Stimulated activated CD8-positive, alpha-beta memory T cell treated with anti-CD3 and anti-CD28 coated beads, Interleukin-7, amount 100 ng/mL, for 48 hours (primary cell): ENCODE measurements at places on chromosomes 12 and 14.

DNA sequence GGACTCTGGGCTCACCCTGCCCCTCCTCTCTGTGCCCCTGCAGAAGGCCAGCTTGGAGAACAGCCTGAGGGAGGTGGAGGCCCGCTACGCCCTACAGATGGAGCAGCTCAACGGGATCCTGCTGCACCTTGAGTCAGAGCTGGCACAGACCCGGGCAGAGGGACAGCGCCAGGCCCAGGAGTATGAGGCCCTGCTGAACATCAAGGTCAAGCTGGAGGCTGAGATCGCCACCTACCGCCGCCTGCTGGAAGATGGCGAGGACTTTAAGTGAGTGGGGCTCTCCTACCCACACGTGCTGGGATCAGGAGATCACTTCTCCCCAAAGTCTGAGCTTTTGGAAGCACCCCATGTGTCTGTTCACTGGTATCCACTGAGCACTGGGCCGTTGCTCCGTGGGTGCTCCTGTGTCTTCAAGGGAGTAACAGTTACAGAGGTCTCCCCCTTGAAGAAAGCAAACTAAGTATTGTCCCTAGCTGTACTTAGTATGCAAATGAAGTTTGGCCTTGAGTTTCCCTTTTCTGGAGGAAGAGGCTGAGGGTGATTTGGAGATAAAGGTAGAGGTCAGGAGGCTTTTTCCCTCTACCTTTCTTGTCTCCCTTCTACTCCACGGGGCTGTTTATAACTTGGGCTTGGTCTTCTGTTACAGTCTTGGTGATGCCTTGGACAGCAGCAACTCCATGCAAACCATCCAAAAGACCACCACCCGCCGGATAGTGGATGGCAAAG is 3.3 kb downstream of the KRT18 start:
- DNase-seq, result no peak

DNA sequence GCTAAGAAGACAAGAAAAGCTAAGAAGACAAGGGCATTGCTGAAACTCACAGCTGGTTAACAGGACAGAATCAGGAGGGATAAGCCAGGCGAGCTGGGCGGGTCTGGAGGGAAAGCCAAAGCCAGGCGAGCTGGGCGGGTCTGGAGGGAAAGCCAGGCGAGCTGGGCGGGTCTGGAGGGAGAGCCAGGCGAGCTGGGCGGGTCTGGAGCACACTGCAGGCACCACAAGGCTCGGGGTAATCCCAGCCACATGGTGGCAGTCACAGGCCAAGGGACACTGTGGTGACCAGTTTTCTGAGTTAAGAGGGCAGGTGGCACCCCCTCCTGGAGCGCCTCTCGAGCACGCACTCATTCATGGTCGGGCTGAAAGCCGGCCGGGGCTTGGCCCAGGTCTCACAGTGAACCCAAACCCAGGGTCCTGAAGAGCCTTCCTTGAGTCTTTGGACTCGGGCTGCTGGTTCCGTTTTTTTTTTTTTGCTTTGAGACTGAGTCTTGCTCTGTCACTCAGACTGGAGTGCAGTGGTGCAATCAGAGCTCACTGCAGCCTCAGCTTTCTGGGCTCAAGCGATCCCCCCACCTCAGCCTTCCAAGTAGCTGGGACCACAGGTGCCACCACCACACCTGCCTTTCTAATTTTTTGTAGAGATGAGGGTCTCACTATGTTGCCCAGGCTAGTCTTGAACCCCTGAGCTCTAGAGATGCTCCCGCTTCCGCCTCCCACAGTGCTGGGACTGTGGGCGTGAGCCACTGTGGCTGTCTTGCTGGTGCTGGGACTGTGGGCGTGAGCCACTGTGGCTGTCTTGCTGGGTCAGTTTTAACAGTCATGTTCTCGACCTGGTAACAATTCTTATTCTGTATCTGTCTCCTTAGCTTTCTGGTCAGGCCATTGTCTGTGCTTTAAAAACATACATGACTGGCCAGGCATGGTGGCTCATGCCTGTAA is 40.2 kb downstream of the HSP90AA1 start:
- peak; percentile 6 for DNase-seq

DNA sequence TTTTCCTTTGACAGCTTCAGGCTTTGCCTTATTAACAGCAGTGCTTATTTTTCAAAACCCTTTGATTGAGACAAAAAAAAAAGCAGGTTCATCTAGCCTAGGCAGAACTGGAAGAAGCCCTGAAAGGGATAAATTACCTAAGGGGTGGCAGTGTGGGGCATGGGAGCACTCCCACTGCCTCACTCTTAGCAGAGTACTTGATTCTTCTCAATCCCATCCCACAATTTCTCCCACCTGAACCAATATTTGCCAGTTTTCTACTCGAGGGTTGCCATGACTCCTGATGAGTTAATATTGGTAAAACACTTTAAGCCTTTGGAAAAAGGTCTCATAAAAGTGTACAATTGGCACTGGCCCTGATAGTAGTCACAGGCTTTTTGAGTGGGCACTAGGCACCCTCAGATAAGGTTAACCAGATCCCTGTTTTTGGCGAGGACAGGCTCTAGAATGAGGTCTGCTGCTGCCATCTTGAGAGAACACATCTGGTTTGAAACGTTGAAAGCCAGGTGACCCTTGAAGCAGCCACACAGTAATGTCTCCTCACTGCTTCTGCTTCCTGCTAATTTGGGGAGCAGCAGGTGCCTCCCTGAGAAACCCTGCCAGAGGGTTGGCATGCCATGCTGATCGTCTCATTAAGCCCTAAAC is 320.0 kb downstream of the RAD51B start:
- no peak for DNase-seq

GRCh38 chr12:68667291-68667690 is 19.5 kb upstream of the NUP107 start:
- DNase-seq, result no peak

DNA sequence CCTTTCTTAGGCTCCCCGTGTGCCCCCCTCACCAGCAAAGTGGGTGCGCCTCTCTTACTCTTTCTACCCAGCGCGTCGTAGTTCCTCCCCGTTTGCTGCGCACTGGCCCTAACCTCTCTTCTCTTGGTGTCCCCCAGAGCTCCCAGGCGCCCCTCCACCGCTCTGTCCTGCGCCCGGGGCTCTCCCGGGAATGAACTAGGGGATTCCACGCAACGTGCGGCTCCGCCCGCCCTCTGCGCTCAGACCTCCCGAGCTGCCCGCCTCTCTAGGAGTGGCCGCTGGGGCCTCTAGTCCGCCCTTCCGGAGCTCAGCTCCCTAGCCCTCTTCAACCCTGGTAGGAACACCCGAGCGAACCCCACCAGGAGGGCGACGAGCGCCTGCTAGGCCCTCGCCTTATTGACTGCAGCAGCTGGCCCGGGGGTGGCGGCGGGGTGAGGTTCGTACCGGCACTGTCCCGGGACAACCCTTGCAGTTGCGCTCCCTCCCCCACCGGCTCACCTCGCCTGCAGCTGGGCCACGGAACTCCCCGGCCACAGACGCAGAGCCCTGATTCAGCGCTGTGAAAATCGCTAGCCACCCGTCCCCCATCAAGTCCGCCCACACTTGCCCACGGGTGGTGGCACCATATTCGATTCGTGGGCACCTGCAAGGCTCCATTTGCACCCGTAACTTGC is 1.3 kb downstream of the TMEM233 start:
- no peak for DNase-seq

DNA sequence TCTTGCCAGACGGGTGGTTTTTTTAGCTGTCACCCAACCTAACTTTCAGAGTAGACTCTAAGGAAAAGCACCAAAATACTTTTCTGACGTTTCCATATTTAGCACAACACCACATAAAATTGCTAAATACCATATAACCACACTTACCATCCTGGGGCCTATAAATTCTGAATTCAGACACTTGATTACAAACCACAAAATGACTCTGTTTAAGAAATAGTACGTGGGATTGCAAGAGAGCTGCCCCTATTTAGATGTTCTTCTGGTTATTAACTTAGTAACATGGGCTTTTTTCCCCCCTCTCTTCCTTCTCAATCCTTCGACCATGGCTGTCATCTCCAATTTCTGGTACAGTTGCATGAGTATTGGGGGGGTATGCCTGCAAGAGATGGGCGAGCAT is 287.7 kb downstream of the BMP4 start:
- DNase-seq, result no peak

DNA sequence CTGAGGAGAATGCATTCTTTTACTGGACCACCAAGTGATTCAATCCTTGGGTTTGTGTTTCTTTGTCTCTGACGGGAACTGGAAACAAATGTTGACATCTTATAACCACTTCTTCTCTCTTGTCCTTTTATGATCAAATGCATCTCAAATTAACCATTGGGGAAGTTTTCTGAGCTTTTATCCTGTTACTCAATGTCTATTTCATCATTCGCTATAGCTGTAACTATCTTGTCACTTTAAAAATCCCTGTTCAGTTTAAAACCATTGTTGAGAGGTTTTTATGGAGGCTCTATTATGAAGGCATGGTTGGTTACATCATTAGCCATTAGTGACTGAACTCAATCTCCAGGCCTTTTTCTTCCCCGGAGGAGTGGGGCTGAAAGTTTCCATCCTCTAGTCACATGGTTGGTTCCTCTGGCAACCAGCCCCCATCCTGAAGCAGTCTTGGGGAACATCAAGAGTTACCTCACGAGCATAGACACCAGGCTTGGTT is 2.7 kb upstream of the CLEC6A start:
- DNase-seq, result no peak

GRCh38 chr12:91380631-91381030 is 198.0 kb upstream of the DCN start:
- no peak for DNase-seq

DNA sequence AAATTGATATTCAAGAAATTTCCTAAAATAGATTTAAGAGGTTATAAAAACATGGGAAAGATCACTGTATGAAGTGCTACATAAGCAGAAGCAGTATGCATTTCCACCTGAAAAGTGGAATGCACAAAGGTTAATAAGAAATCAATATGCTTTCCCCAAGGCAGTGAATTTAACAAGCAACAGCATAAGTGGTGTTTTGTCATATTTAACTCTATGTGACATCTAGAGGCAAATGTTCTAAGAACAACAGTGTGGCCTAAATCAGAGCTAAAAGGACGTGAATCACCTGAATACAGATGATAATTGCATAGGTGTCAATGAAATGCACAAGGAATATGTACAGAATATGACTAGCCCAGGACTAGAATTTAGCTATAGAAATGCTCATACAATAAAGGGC is 49.5 kb downstream of the SLC2A13 start:
- DNase-seq, result no peak

- DNase-seq, result peak; percentile 99
Observed at GRCh38 chr14:23095196-23096108, at the start of gene C14orf119. C14orf119 (plus strand) TSS chr14:23095505; CDS start chr14:23097659, 2,154 bp downstream.

GRCh38 chr12:22396253-22396652 is 61.7 kb upstream of the ST8SIA1 start:
- no peak for DNase-seq

GRCh38 chr12:24551163-24551786 is 397.6 kb downstream of the BCAT1 start:
- no peak for DNase-seq

DNA sequence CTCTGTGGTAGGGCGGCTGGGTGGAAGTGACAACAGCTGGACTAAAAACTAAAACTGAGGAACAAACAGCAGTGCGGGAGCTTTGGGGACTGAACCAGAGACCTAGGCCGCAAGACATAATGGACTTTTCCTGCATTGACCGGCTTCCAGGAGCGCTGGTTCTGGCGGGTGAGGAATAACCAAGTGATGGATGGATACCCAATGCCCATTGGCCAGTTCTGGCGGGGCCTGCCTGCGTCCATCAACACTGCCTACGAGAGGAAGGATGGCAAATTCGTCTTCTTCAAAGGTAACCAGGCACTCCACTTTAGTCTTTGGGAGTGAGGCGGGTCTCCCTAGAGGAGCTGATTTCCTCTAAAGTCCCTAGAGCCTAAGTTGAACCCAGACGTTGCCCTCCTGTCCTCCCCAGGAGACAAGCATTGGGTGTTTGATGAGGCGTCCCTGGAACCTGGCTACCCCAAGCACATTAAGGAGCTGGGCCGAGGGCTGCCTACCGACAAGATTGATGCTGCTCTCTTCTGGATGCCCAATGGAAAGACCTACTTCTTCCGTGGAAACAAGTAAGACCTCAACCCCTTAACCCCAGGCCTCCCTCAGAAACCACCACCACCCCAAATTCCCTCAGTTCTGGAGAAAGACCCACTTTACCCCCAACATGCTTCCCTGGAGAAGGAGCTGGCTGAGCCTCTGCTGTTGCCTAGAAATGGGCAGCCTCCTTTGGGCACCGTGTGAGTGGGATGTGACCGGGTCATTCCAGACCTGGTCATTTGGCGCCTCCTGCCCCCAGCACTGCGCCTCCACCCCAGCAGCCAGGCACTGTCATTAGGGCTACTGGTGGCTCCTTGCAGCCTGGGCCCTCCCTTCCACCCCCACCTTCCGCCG is 8.1 kb downstream of the MMP14 start:
- DNase-seq, result no peak

DNA sequence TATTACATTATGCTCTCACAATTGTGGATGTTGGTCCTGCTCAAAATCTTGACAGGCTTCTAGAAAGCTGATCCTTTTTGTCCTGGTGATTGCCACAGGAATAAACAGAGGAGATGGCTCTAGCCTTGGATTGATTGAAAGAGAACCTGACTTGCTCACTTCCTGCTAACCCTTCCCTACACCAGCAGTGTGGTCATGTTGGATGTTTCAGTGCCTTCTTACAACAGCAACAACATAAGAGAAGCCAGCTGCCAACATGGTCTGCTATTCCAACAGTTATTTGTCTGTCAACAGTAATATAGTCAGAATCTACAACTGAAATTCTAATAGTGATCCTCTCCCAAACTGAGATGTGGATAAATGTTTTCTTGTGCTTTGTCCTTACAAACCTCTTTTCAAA is 311.6 kb upstream of the DIO2 start:
- DNase-seq, result no peak

DNA sequence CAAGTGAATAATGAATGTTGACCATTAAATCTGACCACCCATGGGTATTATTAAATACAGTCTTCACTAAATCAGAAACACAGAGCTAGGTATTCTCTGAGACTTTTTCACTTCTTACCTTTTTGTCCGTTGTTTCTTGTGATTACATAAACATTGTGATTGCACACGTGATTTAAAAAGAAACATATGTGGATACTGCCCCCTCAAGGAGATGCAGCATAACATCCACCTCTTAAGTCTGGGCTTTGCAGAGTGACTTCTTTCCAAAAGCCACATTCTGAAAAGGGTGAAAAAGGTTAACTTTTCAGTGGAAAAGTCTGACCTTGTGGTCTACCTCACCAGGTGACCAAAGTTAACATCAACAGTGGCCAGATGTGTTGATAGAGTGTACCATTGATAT is 185.5 kb upstream of the FAR2 start:
- no peak for DNase-seq

GRCh38 chr12:91017043-91017442 is 12.3 kb upstream of the EPYC start:
- no peak for DNase-seq

DNA sequence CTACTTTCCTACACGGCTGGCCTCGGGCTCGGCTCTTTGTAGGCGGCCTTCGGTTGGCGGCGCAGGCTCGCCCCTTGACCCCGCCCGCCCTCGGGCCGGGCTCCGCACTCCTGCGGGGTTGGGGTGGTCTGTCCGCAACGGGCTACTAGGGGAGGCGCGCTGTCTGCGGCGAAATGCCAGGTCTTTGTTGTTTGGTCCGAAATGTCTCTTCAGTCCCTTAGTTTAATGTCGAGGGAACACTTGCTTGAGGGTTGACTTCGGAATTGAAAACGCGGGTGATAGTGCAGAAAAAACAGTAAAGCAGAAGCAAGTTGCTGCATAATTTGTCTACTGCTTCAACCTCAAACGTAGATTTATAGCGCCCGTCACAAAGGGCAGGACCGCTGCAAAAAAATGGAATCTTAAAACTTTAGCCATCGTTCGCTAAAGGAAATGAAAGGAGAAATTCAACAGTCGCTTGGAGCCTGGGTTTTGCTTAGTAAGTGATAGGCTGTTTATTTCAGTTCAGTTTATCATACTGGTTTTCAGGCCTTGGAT is 390 bp downstream of the JKAMP start:
- DNase-seq, result no peak
